Activated CD8-positive, alpha-beta memory T cell treated with anti-CD3 and anti-CD28 coated beads for 36 hours (primary cell): ENCODE measurements at places on chromosomes 4 and X. TPM values are rescaled to one million over a fixed set of nuclear protein-coding genes. Genes with fewer than 3 reads are reported as not detected.

STK32B gene
- total RNA-seq = not detected

PFKFB1 gene
- 0.67 TPM for total RNA-seq

AKAP4 gene
- total RNA-seq = not detected

GRIA3 gene
- total RNA-seq = not detected

SMIM31 gene
- not detected for total RNA-seq

UGT2B17 gene
- total RNA-seq = not detected

RHOXF2 gene
- total RNA-seq = not detected

DCTD gene
- total RNA-seq = 154 TPM

NONO gene
- total RNA-seq = 477 TPM

EPHA5 gene
- total RNA-seq = not detected

FRAS1 gene
- total RNA-seq = 0.08 TPM

CT45A2 gene
- total RNA-seq = not detected

STIM2 gene
- 44.7 TPM for total RNA-seq

DUSP9 gene
- total RNA-seq = 0.15 TPM

SSX4 gene
- total RNA-seq = not detected

FAM156B gene
- 12.6 TPM for total RNA-seq

XAGE1A gene
- not detected for total RNA-seq

EMD gene
- 109 TPM for total RNA-seq

TRPC5OS gene
- not detected for total RNA-seq
